Hematopoietic multipotent progenitor cell (in vitro differentiated cells): ENCODE measurements at places on chromosomes 6 and 20. TPM values are rescaled to one million over a fixed set of nuclear protein-coding genes. Genes with fewer than 3 reads are reported as not detected.

The LCA5 gene
- total RNA-seq, result 0.81 TPM

The HSPA12B gene
- under 0.01 TPM for total RNA-seq

The NRN1 gene
- total RNA-seq, result not detected

The SLC22A2 gene
- total RNA-seq, result not detected

The FAM217A gene
- total RNA-seq, result not detected

DNA sequence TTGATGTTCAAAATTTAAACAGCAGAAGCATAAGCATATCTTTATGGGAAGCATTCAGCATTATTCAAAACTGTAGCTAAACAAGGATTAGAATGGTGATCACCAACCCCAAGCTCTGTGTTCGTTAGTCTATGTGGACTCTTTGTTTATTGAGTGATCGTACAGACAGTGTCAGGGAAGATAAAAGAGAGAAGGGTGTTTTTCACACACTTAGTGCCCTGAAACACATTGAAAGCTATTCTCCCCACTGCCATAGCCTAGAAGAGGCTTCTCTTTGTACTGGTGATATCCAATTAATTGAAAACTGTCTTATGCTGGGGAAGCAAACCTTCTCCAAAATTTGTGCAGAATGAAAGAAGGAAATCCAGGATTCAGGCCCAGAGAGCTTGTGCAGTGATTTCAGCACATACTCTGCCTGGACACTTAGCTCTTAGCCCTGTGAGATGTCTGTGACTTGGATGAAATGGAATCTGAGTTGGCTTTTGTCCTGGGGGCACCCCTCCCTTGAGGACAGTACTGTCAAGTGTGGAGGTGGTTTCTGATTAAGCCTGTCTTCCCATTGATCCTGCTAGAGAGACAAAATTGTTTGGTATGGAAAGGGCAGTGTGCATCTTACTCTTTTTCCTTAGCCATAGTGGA lies 125.7 kb upstream of the MTHFD1L start:
- DNase-seq, result no peak

GRCh38 chr6:117414770-117415169 lies 11.0 kb downstream of the ROS1 start:
- DNase-seq, result no peak

- no peak for DNase-seq
These were observed 425.8 kb downstream of the FRK start for GRCh38 chr6:115634887-115635286.

DNA sequence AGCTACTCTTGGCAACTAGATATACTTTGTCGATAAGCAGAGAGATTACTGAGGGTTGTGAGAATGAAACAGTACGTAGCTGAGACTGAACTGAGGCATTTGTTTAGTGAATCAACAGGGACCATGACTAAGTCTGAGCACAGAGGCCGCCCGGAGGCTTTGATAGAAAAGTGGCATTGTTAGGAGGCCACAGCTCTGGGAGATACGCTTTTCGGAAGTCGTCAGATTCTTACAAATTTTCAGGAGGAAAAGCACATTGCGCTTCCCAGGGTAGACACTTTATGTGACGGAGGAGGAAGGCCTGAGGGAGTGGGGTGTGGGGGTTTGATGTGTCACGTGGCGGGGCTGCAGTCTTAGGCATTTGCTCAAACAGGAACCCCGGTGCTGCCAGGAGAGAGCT lies 69.4 kb downstream of the PSMG4 start:
- no peak for DNase-seq

DNA sequence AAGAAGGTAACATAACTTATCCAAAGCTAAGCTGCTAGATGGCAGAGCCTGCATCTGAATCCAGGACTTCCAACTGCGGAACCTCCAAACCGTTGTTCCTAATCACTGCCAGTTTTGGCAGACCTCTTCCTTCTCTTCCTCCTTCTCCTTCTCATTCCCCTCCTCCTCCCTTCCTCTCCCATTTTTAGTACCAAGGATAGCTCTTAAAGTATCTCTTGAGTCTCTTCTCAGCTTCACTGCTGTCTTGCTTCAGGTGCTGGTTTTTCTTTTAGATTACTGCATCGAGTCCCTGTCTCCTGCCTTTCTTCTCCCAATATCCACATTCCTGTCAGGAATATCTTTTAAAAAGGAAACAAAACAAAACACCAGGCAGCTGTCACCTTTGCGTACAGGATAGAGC lies 77.1 kb downstream of the CDYL start:
- DNase-seq, result no peak

DNA sequence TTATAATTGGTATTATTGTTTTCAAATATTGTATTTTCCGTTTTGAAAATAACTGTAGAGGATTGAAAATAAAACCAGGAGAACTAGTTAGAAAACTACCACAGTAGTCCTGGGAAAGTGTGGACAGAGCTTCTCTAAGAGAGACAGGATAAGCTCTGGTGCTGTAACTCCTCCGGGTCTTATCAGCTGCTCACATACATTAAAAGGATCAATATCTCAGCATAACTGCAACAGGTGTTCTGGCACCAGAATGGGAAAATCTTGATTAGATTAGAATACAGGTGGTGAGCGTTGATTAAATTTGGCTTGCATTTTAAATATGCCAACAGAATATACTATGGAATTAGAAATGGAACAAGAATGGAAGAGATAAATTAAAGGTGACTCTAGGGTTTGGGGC lies 1138.9 kb upstream of the ADGRB3 start:
- DNase-seq, result no peak

- DNase-seq, result no peak
These were observed 31.5 kb upstream of the PAQR8 start for GRCh38 chr6:52330470-52330869.

GRCh38 chr6:32244270-32244669 lies 20.4 kb upstream of the NOTCH4 start:
- no peak for DNase-seq

- peak; percentile 38 for DNase-seq
These were observed 191.8 kb upstream of the RREB1 start for GRCh38 chr6:6915813-6916547.

GRCh38 chr6:147625946-147626345 lies 117.5 kb downstream of the SAMD5 start:
- no peak for DNase-seq
